Stimulated activated CD4-positive, alpha-beta T cell treated with anti-CD3 and anti-CD28 coated beads, TNF-alpha, amount 100 ng/mL, for 1 hour (primary cell): ENCODE measurements at places on chromosomes 4 and X.

- DNase-seq: no peak
These were observed 89.1 kb downstream of the DCAF8L2 start for GRCh38 chrX:27679281-27679680.

DNA sequence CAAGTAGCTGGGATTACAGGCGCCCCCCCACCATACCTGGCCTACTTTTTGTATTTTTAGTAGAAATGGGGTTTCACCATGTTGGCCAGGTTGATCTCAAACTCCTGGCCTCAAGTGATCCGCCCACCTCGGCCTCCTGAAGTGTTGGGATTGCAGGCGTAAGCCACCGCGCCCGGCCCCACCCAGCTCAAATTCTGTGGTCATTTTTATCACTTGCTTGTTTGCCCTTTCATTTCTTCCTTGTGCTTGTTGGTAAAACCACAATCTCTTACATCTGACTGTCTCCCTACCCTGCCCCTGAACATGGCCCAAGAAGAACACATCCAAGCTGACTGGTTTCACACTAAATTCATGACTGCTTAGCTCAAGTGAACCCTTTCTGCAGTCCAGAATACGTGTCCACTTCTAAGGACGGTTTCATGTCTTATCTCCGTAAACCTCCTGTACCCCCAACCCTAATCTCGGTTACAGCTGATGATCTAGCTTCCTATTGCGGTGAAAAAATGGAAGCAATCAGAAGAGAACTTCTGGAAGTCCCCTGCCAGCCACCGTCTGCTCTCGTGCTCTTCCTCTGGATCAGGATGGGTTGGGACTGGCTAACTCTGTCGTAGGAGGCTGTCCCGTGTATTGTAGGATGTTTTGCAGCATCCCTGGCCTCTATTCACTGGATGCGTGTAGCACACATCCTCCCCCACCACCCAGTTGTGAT is 5.4 kb upstream of the RS1 start:
- no peak for DNase-seq

GRCh38 chr4:47061435-47061834 is 30.1 kb downstream of the GABRB1 start:
- DNase-seq: no peak

GRCh38 chr4:86626066-86626465 is 32.0 kb downstream of the PTPN13 start:
- no peak for DNase-seq

DNA sequence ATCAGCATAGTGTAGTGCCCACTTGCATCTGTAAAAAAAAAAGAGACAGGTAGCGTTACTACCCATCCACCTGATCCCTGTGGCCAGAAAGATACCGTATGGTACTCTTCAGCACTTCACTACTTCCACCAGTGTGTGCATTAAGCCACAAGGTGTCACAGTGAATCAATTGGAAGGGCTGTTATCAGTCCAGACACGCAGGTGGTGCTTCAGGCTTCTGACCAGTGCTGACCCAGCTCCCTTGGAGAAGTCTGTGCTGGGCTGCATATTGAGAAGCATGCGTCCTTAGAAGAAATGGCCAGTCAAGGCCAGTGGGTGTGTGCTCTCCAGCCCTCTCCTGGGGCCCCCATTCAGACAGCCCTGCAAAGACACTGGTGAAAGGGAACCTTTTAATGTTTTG is 10.6 kb downstream of the LDB2 start:
- DNase-seq: no peak

GRCh38 chr4:8280876-8281440 is 11.4 kb downstream of the HTRA3 start:
- DNase-seq: no peak

GRCh38 chr4:40055511-40055862 is 1.2 kb upstream of the N4BP2 start:
- no peak for DNase-seq

DNA sequence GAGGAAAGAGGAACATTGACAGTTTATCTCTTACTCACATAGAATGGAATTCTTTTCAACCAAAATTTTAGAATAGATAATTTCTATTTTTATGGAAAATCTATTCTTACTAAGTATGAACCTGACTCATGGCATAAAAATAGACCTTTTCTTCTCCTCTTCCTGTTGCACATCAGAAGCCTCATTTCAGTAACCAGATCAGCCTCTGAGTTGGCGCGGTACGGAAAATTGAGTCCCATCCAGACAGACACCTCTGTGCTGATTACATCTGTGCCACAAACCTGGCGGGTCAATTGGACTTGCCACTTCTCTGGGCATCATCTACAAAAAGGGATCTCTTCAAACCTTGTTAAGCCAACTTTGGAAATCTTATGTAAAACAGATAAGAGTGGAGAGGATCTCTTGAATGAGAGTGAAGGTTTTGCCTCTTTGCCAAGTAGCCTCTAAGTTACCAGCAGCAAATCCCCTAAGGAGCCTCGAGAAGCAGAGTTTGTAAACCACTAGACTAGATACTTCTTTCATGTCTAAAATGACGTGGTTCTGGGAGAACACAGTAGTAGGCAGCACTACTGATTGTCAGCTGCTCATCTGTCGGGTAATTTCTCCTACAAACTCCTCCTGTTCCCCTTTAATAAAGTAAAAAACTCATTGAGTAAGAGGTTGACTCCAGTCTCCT is 37.4 kb downstream of the TENM3 start:
- DNase-seq: no peak

GRCh38 chr4:24510091-24510490 is 74.3 kb downstream of the DHX15 start:
- DNase-seq: no peak
